Esophagus mucosa (tissue), 1 donor: ENCODE measurements at places on chromosomes 7 and 10. TPM values are rescaled to one million over a fixed set of nuclear protein-coding genes. Genes with fewer than 3 reads are reported as not detected.

Gene CCDC172
- total RNA-seq = not detected

Gene CEP55
- 17.8 TPM for total RNA-seq

Gene CYP26C1
- not detected for total RNA-seq

Gene EBLN1
- not detected for total RNA-seq

Gene ADK
- 50.8 TPM for total RNA-seq

Gene LFNG
- total RNA-seq = 5.7 TPM

Gene SEMA3D
- 0.16 TPM for total RNA-seq

Gene SPDYE16
- not detected for total RNA-seq

Gene SLC26A5
- not detected for total RNA-seq

Gene CALCR
- total RNA-seq = not detected

Gene PTPN20
- total RNA-seq = 1.8 TPM

Gene RBP3
- not detected for total RNA-seq

Gene MMRN2
- total RNA-seq = 9.0 TPM

Gene DPP6
- total RNA-seq = 0.12 TPM

Gene ANKRD61
- total RNA-seq = not detected

Gene PRRT4
- 1.3 TPM for total RNA-seq

Gene VENTX
- total RNA-seq = 0.12 TPM

Gene C10orf90
- 0.12 TPM for total RNA-seq
